ENCODE measurements at places on chromosomes 16 and 17. TPM values are rescaled to one million over a fixed set of nuclear protein-coding genes. Genes with fewer than 3 reads are reported as not detected.

The GLP2R gene
- total RNA-seq, result 1.0 TPM

The CPNE7 gene
- not detected for total RNA-seq

The PYY gene
- total RNA-seq, result not detected

The DRC3 gene
- total RNA-seq, result 1.7 TPM

DNA sequence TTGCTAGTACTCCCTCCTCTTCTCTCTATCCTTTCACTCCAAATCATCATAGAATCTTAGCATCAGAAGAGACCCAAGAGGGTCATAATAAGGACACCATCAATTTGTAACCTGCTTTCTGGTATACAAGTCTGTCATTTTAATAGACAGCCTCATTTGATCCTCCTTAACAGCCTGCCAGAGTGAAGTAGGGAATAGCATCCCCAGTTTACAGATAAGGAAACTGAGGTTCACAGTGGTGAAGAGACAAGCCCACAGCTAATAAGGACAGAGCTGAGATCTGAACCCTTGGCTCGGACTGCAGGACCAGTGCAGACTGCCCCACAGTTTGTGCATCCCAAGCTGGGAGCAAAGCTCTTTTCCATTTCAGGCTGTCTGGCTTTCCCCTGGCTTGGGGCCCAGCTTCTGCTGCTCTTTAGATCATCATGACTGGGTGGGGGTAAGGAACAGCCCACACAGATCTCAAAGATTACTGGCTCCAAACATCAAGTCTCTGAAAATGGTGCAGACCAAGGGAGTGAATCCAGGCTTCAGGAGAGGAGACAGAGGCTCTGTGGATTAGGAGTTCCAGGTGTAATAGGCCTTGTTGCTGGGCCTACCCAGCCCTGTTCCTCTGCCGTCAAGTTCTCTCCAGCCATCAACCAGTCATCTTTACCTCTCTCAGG, 10.3 kb upstream of the IGFBP4 start:
- no peak for DNase-seq

DNA sequence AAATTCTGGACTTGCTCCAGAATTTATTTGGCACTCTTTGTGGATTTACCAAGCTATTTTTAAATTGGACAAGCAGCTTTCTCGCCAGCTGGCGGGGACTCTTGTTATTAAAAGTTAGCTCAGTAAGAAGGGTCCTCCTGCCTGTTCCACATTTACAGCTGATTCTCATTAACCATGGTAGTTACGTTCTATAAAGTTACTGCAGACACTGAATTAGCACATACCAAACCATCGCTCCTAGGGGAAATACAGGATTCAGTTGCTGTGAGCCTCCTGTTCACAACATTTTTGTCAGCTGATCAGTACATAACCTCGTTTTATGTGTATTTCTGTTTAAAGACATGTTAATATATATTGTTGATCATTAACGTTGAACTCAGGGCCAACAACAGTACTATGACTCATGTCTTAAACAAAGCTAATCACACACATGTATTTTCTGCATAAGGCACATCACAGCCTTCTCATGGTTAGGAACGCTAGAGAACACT, 4.2 kb downstream of the LDAF1 start:
- no peak for DNase-seq

- DNase-seq, result no peak
Measured at GRCh38 chr16:78115659-78116058, 16.2 kb downstream of the WWOX start.

DNA sequence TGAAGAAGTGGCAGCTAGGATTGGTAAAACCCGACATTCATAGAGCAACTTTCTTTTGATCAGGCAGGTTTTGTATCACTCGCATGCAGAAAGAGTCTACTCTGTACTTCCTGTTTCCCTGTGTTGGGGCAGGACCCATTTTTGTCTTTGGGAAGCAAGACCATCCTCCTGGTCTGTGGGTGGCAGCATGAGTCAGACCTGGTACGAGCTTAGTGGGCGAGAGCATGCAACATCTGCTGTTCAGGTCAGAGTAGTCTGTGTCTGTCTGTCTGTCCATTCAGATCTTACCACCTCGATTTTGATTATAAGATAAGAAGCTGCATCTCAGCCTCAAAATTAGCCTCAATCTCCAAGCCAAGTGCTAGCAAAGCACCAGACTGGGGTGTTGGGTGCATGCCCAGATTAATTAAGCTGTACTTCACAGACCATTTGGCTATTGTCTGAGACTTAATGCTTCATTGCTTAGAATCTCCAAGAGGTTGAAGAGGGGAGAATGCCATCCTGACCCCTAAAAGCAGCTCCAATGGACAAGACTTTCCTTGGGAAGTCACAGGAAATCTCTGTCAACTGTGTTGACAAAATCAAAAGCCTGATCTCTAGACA, 110.9 kb downstream of the XYLT1 start:
- peak; percentile 57 for DNase-seq

GRCh38 chr17:50642071-50642721, 7.5 kb downstream of the ABCC3 start:
- no peak for DNase-seq

DNA sequence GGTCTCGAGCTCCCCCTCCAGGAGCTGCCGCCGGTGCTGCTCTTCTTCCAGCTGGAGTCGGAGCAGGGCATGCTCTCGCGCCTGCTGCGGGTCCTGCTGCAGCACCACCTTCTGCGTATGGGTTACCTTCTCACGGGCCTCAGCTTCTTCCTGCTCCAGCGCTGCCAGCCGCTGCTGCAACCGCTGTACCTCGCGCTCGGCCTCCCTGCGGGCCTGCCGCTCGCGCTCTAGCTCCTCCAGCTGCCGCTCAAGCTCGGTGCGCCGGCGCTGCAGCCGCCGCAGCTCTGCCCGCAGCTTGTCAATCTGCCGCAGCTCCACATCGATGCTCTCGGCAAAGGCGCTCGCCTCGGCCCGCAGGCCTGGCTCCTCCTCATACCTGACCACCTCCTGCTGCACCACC, 36.9 kb downstream of the UBN1 start:
- DNase-seq, result no peak

The IGFALS gene
- not detected for total RNA-seq

DNA sequence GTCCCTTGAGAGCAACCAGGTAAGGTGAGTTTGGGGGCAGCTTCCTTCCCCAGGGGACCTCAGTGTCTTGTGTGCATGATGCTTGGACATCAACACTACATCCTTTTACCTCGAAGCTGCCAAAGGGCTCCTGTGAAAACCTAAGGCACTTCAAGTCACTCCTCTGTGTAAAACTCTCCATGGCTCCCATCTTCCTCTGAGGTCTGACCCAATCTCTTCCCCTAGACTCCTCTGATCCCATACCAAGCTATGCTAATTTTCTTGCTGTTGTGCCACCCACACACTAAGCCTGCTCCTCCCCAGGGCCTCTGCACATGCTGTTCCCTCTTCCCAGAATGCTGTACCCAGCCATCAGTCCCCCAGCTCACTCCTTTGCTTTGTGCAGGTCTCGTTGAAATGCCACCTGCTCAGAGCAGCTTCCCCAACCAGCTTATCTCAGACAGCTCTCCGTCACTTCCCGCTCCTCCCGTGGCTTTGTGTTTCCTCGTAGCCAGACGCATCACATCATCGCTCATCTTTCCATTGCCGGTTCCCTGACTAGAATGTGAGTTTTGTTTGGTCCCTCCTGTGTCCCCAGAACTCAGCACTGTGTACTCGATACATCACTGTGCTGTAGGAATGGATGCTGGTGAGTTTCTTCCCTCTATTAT, 78.4 kb downstream of the CNGB1 start:
- no peak for DNase-seq

DNA sequence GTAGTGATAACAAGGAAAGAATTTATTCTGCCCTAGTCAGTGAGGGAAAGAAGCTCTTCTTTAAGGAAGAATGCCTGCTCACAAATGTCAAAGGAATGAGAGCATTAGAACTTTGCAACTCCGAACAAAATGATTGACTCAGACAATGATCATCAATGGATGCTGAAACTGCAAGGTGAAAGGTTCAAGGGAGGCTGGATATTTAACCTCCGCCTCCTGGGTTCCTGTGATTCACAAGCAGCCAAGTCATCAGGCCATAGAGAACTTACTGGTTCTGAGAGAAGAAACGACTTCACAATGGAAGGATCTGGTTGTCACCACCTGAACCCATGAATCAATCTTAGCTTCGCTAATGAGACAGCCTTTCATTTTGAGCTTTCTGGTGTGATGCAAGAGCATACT, 16.0 kb upstream of the SCNN1B start:
- DNase-seq, result no peak

GRCh38 chr16:49567950-49568349, 194.3 kb downstream of the C16orf78 start:
- no peak for DNase-seq

- no peak for DNase-seq
Measured at GRCh38 chr17:7478276-7479212, 887 bp downstream of the ZBTB4 start.

DNA sequence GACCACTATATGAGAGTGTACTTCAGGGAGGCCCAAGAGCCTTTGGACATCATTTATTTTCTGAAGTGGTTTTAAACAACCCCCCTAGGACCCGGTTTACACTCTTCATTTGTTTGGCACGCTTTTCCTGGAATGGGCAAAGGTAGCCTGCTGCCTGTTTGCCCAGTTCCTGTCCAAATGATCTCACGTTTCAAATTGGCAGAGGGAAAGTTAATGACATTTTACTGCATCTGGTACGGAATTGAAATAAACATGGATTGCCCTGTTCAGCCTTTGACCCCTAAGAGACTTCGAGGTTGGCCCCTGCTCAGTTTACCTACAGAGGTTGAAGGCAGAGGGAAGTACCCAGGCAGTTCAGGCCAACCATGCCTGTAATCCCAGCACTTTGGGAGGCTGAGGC, 5.8 kb upstream of the RPRML start:
- no peak for DNase-seq
